Vagina (tissue), 2 donors: ENCODE measurements at places on chromosomes 7 and 10.

DNA sequence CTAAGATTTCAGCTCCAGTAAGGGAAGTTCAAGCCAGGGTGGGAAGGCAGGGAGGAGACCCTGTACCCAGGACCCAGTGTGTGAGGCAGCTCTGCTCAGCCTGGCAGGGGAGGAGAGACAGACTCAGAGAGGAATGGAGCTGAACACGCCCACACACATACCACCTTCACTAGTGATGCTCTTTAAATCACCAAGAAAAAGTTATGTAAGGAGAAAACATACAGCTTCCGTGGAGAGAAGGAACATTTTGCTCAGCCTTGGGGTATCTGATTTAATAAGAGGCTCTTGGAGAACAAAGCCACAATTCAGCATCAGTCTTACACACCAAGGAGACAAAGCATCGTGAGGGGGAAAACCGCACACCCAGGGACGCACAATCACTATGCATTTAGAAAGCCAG, 62.9 kb downstream of the PRKAG2 start:
- no peaks in the 10 kb centered on the region for H3K4me1 ChIP-seq
- H3K4me3 ChIP-seq = no peak overlapping the region
- no peaks in the 10 kb centered on the region for H3K36me3 ChIP-seq
- no peak for DNase-seq

- peaks cover 11% of the 10 kb centered on the region for H3K4me1 ChIP-seq
- no peak overlapping the region for H3K27ac ChIP-seq
- no peaks in the 10 kb centered on the region for H3K36me3 ChIP-seq
- no peak for DNase-seq
Measured at GRCh38 chr7:151710646-151711434, 166.1 kb downstream of the PRKAG2 start.

GRCh38 chr10:114879093-114879492, 57.5 kb downstream of the FHIP2A start:
- no peak overlapping the region for H3K4me3 ChIP-seq
- no peak for DNase-seq
- no peak overlapping the region for H3K27ac ChIP-seq
- H3K27me3 ChIP-seq = no peaks in the 10 kb centered on the region

- no peak overlapping the region for H3K4me3 ChIP-seq
- H3K4me1 ChIP-seq = no peaks in the 10 kb centered on the region
Measured at GRCh38 chr10:58723966-58724365, 211.3 kb downstream of the BICC1 start.

DNA sequence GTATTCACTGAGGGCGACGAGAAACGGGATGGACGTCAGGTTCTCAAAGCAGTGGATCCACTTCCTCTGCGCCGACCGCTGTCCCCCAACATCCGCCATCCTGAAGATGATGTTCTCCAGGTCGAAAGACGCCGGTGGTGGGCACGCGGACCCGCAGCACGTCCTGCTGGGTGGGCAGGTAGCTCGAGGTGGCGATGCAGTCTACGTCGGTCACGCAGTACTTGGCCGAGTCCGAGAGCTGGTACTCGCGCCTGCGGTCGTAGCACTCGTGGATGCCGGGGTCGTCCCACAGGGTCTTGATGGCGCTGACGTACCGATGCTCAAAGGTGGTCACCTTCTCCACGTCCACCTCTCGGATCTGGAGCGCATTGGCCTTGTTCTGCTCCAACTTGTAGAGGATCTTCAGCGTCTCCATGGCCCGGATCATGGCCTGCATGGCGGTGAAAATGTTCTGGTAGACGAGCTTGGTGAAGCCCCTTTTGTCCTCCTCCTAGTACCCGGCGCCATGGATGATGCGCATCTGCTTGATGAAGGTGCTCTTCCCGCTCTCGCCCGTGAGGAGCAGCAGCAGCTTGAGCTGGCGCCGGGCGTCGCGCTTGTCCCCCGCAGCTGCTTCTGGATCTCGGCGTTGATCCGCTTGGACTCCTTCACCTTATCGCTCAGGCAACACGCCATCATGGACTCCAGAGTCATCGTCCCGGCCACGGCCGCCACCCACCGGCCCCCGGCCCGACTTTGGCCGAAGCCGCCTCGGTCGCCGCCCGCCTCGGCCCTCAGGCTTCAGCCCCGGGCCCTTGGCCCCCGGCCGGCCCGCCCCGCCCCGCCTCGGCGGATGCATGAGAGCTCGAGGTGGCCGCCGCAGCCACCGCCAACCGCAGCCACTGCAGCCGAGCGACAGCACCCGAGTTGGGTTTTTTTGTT, 122.9 kb upstream of the KCTD7 start:
- H3K36me3 ChIP-seq = no peaks in the 10 kb centered on the region
- H3K27me3 ChIP-seq = no peaks in the 10 kb centered on the region
- peaks cover 9% of the 10 kb centered on the region for H3K4me1 ChIP-seq

DNA sequence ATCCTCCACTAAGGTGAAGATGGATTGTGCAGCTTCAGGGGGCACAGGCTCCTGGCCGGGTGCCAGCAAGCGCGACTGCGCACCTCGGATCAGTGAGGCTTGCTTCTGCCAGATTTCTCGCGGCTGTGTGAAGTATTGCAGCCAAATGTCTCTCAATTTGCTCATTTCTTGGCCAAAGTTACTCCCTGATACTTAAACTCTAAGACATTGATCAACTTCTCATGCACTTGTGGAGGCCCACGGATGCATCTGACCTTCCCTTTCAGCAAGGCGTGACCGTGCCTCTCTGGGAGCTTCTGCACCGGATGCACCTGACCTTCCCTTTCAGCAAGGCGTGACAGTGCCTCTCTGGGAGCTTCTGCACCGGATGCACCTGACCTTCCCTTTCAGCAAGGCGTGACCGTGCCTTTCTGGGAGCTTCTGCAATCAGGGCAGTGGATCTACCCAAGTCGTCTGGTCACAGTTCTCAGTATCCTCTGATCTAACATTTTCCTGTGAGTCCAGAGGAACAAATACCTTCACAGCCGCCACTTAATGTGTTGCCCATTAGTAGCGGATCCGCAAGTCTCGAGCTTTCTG, 248.3 kb downstream of the ADARB2 start:
- H3K27me3 ChIP-seq = no peaks in the 10 kb centered on the region
- H3K4me3 ChIP-seq = no peak overlapping the region
- H3K27ac ChIP-seq = no peak overlapping the region

GRCh38 chr7:55124989-55125875, 106.4 kb downstream of the EGFR start:
- no peak overlapping the region for H3K4me3 ChIP-seq
- no peak for DNase-seq
- peak overlapping the region; percentile 34 for H3K27ac ChIP-seq
- no peaks in the 10 kb centered on the region for H3K36me3 ChIP-seq

GRCh38 chr10:8418631-8419030, 364.1 kb downstream of the GATA3 start:
- H3K4me1 ChIP-seq = peaks cover 5% of the 10 kb centered on the region
- no peak overlapping the region for H3K4me3 ChIP-seq
- no peak for DNase-seq
- H3K36me3 ChIP-seq = no peaks in the 10 kb centered on the region

DNA sequence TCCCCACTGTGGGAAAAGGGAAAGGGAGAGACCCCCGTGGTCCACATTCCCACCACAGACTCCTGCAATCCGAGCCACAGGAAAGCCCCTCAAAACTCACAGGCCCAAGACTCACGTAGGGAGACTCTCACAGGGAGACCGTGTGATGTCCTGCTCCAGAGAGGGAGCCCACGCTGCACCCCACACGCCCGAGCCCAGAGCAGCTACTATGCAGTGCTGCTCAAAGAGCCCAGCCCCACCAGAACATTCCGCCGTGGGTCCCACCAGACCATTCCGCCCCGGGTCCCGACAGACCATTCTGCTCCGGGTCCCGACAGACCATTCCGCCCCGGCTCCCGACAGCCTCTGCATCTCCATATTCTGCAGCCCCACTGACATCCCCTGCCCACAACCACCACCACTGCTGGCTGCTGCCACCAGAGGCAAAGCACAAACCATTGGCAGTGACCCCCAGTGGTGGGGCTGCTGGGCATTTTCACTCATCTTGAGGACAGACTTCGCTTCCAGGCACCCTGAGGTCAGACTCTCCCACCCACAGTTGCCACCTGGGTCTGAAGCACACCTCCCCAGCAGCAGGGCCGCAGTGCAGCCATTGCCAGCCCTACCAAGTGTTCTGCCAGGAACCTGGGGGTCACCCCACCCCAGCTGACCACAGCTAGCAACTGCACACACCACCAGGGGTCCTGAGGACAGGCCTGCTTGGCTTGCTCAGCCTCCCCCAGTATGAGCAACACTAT, 625.4 kb upstream of the FOXK1 start:
- H3K27me3 ChIP-seq = no peaks in the 10 kb centered on the region
- no peak for DNase-seq
- H3K4me1 ChIP-seq = no peaks in the 10 kb centered on the region
- H3K36me3 ChIP-seq = no peaks in the 10 kb centered on the region

- H3K4me3 ChIP-seq = no peak overlapping the region
- no peak overlapping the region for H3K27ac ChIP-seq
- DNase-seq = no peak
- H3K27me3 ChIP-seq = no peaks in the 10 kb centered on the region
Measured at GRCh38 chr10:34145715-34146114, 669.4 kb downstream of the PARD3 start.

- H3K4me3 ChIP-seq = no peak overlapping the region
- no peak for DNase-seq
- no peaks in the 10 kb centered on the region for H3K36me3 ChIP-seq
- H3K27me3 ChIP-seq = no peaks in the 10 kb centered on the region
- no peak overlapping the region for H3K27ac ChIP-seq
Measured at GRCh38 chr7:74190259-74190658, 16.1 kb downstream of the EIF4H start.

GRCh38 chr7:133155642-133156041, 73.8 kb upstream of the CHCHD3 start:
- no peak overlapping the region for H3K4me3 ChIP-seq
- H3K27ac ChIP-seq = no peak overlapping the region
- DNase-seq = no peak
- no peaks in the 10 kb centered on the region for H3K27me3 ChIP-seq

GRCh38 chr7:105185290-105186010, 171.4 kb downstream of the KMT2E start:
- peaks cover 29% of the 10 kb centered on the region for H3K4me1 ChIP-seq
- no peaks in the 10 kb centered on the region for H3K36me3 ChIP-seq
- no peak overlapping the region for H3K27ac ChIP-seq
- H3K4me3 ChIP-seq = no peak overlapping the region
- DNase-seq = no peak

- DNase-seq = no peak
- H3K27me3 ChIP-seq = no peaks in the 10 kb centered on the region
- no peaks in the 10 kb centered on the region for H3K4me1 ChIP-seq
- H3K36me3 ChIP-seq = no peaks in the 10 kb centered on the region
- H3K27ac ChIP-seq = no peak overlapping the region
Measured at GRCh38 chr7:117630501-117630900, 150.7 kb downstream of the CFTR start.

GRCh38 chr10:50566150-50566549, 57.6 kb downstream of the SGMS1 start:
- H3K27ac ChIP-seq = no peak overlapping the region
- H3K36me3 ChIP-seq = no peaks in the 10 kb centered on the region
- peaks cover 7% of the 10 kb centered on the region for H3K4me1 ChIP-seq
- no peak overlapping the region for H3K4me3 ChIP-seq

GRCh38 chr7:80060218-80060806, 74.3 kb upstream of the GNAI1 start:
- no peak overlapping the region for H3K27ac ChIP-seq
- no peak overlapping the region for H3K4me3 ChIP-seq
- H3K4me1 ChIP-seq = no peaks in the 10 kb centered on the region
- no peak for DNase-seq
- no peaks in the 10 kb centered on the region for H3K27me3 ChIP-seq

GRCh38 chr10:28311104-28311503, 8.2 kb upstream of the MPP7 start:
- no peaks in the 10 kb centered on the region for H3K36me3 ChIP-seq
- no peaks in the 10 kb centered on the region for H3K27me3 ChIP-seq
- H3K4me3 ChIP-seq = no peak overlapping the region
- no peak for DNase-seq
- no peaks in the 10 kb centered on the region for H3K4me1 ChIP-seq
- no peak overlapping the region for H3K27ac ChIP-seq

DNA sequence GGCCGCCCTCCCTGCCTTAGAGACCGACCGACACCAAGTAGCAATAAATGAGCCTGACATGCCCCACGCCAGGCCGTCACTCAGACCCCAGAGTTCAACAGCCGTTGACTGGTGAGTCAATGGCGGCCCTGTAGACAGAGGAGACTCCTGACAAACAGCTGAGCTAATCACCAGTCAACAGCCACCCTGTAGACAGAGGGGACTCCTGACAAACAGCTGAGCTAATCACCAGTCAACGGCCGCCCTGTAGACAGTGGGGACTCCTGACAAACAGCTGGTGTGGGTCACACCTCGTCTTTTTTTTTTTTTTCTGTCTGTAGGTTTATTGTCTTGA, 16.9 kb upstream of the KNDC1 start:
- H3K36me3 ChIP-seq = no peaks in the 10 kb centered on the region
- no peak overlapping the region for H3K27ac ChIP-seq
- no peaks in the 10 kb centered on the region for H3K4me1 ChIP-seq
- DNase-seq = peak; percentile 81
- no peak overlapping the region for H3K4me3 ChIP-seq

GRCh38 chr7:153084278-153084677, 324.7 kb downstream of the ACTR3B start:
- no peak overlapping the region for H3K27ac ChIP-seq
- DNase-seq = no peak

DNA sequence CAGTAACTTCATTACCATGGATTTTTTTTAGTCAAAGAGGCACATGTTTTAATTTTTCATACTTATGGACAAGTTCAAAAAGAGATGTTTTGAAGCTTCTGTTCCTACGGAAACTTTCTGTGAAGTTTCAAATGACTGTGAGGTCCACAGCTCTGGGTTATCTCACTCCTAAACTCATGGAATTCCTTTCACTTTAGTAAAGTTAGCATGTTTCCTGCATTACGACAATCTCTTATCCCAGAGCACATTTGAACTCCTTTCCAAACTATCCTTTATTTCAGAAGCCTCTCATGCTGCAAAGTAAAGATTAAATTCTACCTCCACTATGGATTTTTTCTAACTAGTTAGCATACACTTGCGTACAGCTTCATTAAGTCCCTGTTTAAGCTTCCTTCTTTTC, 15.3 kb upstream of the ADD3 start:
- peaks cover 8% of the 10 kb centered on the region for H3K4me1 ChIP-seq
- DNase-seq = no peak
- H3K36me3 ChIP-seq = no peaks in the 10 kb centered on the region
- no peak overlapping the region for H3K27ac ChIP-seq
- H3K27me3 ChIP-seq = no peaks in the 10 kb centered on the region

GRCh38 chr7:112889834-112890438, 99.7 kb upstream of the TMEM168 start:
- no peak for DNase-seq
- no peak overlapping the region for H3K27ac ChIP-seq
- H3K4me3 ChIP-seq = no peak overlapping the region
- no peaks in the 10 kb centered on the region for H3K27me3 ChIP-seq

- H3K4me1 ChIP-seq = no peaks in the 10 kb centered on the region
- H3K4me3 ChIP-seq = no peak overlapping the region
Measured at GRCh38 chr7:143243614-143244013, 19.6 kb upstream of the GSTK1 start.

- H3K27me3 ChIP-seq = no peaks in the 10 kb centered on the region
- H3K36me3 ChIP-seq = peaks cover 45% of the 10 kb centered on the region
- peaks cover under 1% of the 10 kb centered on the region for H3K4me1 ChIP-seq
- no peak for DNase-seq
Measured at GRCh38 chr7:155701972-155702544, 57.6 kb downstream of the RBM33 start.
